NCI-H1092 (cell line): ENCODE measurements at places on chromosomes 2 and 18.

DNA sequence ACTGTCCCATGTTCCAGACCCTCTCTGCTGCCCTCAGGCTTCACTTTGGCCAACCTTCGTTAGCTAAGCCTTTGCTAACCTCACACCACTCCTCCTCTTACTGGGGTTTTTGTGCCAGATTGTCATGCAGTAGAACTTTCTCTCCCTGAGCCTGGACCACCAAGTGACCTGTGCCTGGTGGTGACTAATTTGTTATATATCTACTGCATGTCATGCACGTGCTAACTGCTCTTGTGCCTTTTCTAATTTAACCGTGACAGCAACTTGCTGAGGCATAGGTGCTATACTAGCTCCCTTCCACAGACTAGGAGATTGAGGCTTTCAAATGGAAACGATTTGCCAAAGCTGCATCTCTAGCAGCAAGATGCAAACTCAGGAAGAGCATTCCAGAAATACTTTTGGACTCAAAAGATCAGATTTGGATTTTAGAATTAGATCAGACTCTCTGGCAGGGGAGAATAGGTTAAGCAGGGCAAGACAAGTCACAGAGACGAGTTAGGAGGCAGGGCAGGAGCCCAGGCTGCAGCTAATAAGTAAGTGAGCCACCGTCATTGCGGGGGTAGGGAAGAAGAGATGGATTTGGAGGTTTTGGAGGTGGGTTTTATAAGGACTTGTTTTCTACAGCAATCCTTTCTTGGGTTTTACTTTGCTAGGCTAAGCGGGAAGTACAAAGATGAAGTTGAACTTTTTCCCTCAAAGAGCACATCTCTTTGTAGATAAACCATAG is 1.8 kb downstream of the PPP1R7 start:
- no peak for DNase-seq

GRCh38 chr2:105789745-105790460 is 45.2 kb downstream of the NCK2 start:
- DNase-seq: no peak

GRCh38 chr2:98910349-98911125 is 25.5 kb downstream of the CRACDL start:
- DNase-seq: no peak

DNA sequence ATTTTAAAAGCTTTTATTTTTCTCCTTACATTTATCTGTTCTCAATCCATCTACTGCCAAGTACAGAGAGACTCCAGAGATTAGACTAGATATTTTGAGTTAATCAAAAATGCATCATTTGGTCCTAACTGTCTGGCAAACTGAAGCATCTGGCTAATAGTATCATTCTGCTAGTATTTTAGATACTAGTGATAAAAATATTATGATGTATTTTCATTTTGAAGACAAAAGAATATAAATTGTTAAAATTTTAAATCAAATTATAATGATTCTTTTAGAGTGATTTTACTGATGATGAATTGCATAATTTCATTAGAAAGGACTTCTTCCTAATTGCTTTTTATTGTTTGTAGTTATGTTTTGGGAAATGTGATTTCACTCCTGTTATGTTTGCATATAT is 584.0 kb downstream of the LRRTM4 start:
- DNase-seq: no peak
